Non-pigmented ciliary epithelial cell (primary cell): ENCODE measurements at places on chromosomes 7 and 10.

DNA sequence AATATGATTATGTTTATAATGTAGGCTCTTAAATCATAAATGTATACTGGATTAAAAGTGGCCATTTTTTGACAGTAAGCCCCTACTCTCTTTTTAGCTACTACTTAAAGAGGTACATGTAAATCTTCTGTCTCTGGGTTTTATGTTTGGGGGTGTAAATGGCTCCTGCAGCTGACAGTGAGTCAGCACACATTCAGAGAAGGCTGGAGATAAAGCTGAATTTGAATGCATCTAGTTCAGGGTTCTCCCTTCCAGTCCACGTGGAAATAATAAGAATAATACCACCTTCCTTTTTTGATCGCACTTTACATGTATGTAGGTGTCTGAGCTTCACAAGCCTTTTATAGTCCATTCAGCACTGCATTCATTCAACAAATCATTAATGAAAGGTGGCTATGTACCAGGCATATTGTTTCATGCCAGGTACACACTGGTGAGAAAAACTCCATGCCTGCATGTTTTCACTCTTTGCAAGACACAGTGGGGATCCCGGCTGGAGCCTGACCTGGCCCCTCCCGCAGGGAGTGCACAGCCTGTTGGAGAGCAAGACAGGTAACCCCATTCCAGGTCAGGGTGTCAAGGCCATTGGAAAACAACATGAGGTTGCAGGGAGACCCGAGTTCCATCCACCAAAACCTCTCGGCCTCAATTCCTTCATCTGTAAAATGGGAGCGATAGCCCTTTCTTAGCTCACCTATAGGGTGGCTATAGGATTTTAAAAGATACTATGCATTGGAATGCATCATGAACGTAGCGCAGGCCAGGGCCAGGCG is 107.5 kb upstream of the ANLN start:
- DNase-seq: no peak

DNA sequence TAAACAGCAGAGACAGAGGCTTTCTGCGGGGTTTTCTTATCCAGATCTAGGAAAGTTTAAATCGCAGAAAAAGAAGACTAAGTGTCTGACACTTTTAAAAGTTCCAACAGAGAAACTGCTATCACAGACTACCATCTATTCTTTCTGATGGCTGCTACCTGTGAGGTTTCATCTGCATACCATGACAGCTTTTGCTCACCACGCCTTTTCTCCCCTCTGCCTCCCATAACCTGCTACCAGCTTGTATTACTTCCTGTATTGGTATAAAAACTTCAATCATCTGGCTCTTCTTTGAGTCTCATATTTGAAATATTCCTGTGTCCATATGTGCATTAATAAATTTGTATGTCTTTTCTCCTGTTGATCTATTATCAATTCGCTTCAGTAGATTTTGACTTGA is 34.1 kb upstream of the RTKN2 start:
- DNase-seq: no peak

DNA sequence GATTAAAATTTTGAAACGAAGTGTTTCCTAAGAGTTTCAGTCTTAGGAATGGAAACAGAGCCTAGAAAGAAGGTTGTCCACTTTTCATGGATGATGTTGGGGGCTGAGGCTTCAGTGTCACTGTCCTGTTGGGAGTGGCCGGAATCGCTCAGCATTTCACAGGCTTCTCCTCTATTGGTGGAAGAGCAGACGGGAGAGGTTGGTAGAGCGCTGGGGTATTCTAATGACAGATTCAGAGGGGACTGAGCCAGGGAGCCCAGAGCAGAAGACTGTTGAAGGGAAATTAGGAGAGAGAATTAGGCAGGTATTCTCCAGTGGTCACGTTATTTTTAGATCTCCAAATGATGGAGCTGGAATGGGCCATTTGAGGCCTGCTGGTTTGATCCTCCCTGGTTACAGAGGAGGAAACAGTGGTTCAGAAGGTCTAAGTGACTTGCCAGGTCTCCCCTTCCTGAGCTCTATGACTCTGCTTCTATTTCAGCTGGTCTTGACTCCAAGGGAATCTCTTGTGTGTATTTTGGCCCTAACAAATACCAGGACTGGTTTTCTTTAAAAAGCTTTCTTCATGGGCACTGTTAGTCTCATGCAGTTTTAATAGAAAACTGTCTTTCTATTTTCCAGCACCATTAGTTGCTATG is 35.7 kb upstream of the EEPD1 start:
- DNase-seq: no peak

GRCh38 chr10:113151190-113151666 is 201.2 kb downstream of the TCF7L2 start:
- DNase-seq: no peak

DNA sequence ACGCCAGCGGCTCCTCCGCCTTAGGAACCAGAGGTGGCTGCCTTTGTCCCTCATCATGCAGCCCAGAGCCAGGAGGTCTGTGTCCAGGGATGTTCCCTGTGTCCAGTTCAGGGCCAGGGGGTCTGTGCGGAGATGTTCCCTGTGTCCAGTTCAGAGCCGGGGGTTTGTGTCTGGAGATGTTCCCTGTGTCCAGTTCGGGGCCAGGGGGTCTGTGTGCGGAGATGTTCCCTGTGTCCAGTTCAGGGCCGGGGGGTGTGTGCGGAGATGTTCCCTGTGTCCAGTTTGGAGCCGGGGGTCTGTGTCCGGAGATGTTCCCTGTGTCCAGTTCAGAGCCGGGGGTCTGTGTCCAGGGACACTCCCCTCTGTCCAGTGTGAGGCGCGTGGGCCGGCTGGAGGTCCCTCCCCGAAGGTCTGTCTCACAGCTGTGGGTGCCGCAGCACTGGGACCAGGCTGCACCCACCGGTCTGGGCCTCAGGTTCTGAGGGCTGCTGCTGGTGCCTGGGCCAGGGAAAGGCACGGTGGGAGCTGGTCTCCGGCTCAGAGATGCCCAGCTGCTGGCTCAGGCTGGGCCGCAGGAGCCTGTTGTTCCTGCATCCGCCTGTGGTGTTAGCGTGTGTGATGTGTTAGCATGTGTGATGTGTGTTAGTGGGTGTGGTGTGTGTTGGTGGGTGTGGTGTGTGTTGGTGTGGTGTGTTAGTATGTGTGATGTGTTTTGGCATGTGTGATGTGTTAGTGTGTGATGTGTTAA is 67.9 kb upstream of the CFAP46 start:
- no peak for DNase-seq

GRCh38 chr7:14839307-14839706 is 63.2 kb downstream of the DGKB start:
- DNase-seq: no peak

DNA sequence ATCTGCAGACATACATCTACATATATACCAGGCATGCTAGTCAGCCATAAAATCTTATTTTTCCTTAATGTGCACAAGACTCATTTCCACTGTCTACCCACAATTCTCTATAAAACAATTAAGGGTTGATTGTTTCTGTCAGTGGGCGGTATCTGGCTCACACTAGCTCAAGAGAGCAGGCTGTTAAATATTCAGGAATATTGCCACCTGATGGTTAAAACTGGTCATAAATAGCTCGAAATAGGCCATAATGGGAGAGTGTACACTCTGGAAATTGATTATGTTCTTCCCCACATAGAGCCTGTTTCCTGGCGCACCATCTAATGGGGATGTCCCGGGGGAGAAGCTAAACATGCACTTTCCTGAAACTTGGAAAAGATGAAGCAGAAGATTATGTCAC is 620.6 kb upstream of the ANKRD30A start:
- no peak for DNase-seq

GRCh38 chr7:157020514-157021070 is 10.1 kb upstream of the MNX1 start:
- no peak for DNase-seq

DNA sequence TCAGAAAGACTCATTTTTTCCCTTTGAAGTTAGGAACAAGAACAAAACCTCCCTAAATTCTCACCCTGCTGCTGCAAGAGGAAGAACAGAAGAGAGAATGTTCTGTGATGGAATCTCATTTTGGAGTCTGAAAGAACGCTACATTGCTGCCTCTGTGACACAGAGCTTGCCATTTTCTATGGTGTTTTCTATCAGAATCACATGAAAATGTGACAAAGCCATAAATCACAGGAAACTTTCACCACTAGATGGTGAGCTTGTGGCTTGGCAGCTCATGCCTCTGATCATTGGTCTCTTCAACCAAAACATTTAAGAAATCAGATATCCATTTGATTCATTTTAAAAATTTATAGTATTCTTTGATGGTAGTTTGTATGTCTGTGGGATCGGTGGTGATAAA is 82.9 kb downstream of the CADPS2 start:
- DNase-seq: no peak
